ENCODE measurements at places on chromosomes 13 and 19. TPM values are rescaled to one million over a fixed set of nuclear protein-coding genes. Genes with fewer than 3 reads are reported as not detected.

The SERPINE3 gene
- total RNA-seq = not detected

The MAMSTR gene
- 1.9 TPM for total RNA-seq

The ZNF93 gene
- 6.3 TPM for total RNA-seq

The FAM83E gene
- total RNA-seq = 6.8 TPM

The HMG20B gene
- 33.9 TPM for total RNA-seq

The NLRP5 gene
- total RNA-seq = not detected

The TEKTIP1 gene
- 1.9 TPM for total RNA-seq

The KASH5 gene
- total RNA-seq = 0.56 TPM

The SMIM17 gene
- not detected for total RNA-seq

Measured in Caco-2 (cell line).